Activated CD4-positive, alpha-beta T cell treated with anti-CD3 and anti-CD28 coated beads, Interleukin-2, amount 50 U/mL, for 24 hours (primary cell): ENCODE measurements at places on chromosomes 4 and X.

DNA sequence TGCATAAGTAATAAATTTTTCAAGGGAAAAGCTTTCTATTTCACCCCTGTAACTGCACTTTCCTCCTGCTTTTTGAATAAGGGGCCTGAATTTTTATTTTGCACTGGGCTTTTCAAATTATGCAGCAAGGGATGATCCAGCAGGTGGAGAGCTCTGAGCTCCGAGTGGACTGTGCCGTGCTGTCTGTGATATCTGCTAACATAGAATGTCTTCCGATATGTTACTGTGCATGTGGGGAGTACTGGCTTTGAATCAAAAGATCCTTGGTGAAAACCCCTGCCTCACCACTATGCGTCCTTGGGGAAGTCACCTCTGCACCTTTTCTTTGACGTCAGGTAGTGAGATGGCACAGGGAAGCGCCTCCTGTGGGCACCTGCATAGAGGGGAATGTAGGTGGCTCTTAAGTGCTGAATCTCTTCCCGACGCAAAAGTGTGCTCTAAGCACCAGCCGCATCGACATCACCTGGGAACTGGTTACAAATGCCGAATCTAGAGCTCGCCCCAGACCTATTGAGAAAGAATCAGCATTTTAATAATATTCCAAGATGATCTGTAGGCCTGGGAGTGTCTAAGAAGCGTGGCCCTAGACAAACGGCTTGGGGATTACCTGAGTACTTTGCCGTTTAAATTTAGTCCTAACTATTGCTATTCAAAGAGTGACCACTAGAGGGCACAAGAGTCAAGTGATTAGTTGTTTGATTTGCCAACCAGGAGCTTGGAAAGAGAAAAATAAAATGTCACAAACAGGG is 19.2 kb upstream of the WFS1 start:
- no peak for DNase-seq

DNA sequence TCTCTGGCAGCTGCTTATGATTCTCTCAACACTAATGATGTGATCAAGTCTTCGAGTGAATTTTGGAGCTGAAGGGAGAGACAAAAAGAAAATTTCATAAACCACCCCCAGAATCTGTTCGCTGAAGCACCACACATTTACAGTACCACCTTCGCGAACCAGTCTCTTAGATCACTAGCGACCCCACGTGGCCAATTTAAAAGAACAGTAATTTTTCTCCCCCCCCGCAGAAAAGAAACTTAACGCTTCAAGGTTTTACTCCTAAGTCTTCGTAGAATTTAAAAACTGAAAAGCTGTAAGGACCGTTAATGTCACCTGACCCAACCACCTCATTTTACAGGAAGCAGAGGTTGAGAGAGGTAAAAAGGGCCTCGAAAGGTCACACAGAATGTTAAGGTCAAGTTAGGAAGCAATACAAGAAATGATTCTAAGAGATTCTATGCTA is 187.5 kb downstream of the QDPR start:
- peak; percentile 42 for DNase-seq

DNA sequence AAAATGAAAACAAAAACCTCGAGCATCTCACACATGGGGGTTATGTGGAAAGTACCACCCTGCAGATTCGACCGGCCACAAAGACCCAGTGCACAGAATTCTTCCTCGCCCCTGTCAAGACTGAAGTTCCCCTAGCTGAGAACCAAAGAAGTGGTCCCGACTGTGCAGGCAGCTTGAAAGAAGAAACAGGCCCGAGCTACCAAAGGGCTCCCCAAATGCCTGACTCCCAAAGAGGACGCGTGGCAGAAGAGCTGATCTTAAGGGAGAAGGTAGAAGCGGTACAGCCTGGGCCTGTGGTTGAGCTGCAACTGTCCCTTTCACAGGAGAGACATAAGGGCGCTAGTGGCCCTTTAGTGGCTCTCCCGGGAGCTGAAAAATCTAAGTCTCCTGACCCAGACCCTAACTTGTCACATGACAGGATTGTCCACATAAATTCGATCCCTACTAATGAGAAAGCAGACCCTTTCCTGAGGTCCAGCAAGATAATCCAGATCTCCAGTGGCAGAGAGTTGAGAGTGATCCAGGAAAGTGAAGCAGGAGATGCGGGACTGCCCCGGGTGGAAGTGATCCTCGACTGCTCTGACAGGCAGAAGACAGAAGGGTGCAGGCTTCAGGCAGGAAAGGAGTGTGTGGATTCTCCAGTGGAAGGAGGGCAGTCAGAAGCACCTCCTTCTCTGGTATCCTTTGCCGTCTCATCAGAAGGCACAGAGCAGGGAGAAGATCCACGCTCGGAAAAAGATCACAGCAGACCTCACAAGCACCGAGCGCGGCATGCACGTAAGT is 108.8 kb upstream of the MYOZ2 start:
- no peak for DNase-seq

DNA sequence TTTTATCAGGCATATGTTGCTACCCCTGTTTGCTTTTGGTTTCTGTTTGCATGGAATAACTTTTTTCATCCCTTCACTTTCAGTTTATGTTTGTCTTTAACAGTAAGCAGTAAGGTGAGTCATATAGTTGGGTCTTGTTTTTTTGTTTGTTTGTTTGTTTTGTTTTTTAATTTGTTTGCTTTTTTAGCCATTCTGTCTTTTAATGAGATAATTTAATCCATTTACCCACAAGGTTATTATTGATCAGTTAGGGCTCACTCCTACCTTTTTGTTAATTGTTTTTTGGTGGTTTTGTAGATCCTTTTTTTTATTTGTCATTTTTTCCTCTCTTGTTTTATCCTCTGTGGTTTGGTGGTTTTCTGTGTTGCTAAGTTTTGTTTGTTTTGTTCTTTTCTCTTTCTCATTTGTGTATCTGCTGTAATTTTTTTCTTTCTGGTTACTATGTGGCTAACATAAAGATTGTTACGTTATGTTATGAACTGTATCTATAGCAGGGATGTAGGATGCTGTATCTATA is 379.5 kb upstream of the MAD2L1 start:
- DNase-seq, result no peak

- DNase-seq, result no peak
Measured at GRCh38 chr4:119745351-119745750, 116.7 kb upstream of the PDE5A start.

DNA sequence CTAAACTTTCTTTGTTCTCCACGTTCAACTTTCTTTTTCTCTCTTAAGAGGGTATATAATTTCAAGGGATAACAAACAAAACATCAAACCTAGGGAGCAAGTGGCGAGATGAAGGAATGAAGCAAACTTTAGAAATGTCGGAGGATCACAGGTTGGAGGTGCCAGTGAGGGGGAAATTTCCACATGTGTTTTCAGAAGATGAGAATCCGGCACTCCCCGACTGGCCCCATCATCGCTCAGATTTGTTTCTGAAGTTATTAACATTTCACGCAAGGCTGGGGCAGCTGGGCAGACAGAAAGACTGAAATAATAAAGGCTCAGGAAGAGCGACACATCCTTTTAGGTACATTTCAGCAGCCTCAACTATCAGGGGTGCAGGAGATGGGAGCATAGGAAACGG is 134.9 kb downstream of the SMIM20 start:
- no peak for DNase-seq

DNA sequence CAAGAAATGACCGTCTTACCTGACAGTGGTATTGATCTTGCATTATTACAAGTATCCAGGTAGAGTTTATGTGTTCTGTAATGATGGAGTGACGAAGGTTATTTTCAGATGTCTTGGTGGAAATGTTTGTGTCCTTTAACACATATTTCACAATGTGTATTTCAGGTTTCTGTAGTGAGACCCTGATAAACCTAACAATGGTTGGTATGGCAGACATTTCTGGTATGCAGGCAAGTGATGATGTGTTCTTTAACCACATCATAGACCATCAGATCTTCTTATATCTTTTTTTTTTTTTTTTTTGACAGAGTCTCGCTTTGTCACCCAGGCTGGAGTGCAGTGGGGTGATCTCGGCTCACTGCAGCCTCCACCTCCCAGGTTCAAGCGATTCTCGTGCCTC is 14.6 kb upstream of the ATXN3L start:
- DNase-seq, result no peak

DNA sequence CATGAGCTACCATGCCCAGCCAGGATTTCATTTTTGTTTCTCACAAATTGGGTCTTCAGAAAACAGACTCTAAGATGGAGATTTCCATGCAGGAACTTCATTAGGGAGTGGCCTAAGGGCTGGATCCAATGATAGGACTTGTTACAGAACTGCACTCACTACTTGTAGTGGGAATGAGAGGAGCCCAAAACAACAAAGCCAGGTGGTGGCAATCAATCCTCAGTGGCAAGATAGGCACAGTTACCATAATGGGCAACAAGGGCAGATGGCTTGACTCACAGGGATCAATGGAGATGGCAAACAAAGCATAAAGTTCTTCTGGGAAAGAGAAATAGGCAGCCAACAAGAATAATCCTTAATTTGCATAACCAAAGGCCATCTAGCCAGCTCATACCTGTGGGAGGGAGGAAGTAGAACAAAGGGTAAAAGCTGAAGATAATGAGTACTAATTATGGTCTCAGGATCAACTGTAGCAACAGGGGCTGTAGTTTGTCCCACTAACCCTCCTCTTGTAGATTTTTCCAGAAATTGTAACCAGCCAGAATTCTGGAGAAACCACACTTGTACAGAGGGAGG is 72.8 kb upstream of the MAPK10 start:
- DNase-seq, result no peak

DNA sequence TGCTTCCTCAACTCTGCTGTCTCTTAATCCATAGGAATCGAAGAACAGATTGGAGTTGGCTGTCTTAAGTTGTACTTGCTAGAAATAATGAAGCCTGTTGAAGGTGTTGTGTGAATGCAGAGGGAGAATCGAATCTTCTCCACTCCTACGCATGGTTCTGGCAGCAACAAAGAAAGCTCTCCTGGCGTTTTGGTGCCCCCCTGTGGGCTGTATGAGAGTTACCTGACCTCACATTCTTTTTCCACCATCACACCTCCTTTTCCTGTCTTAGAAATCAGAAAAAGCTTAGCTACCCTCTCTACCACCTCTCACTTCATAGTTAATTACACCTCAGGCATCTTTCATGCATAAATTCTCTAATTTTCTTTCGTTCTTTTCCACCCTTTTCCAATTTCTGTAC is 16.3 kb downstream of the KLF8 start:
- DNase-seq, result peak; percentile 32

- DNase-seq, result no peak
Measured at GRCh38 chr4:8910822-8911315, 39.2 kb upstream of the HMX1 start.

- no peak for DNase-seq
Measured at GRCh38 chr4:165737309-165737972, 135.6 kb upstream of the TLL1 start.

GRCh38 chr4:56640621-56641493 is 40.2 kb downstream of the HOPX start:
- DNase-seq, result no peak

- no peak for DNase-seq
Measured at GRCh38 chr4:6916587-6917460, 7.2 kb downstream of the TBC1D14 start.

DNA sequence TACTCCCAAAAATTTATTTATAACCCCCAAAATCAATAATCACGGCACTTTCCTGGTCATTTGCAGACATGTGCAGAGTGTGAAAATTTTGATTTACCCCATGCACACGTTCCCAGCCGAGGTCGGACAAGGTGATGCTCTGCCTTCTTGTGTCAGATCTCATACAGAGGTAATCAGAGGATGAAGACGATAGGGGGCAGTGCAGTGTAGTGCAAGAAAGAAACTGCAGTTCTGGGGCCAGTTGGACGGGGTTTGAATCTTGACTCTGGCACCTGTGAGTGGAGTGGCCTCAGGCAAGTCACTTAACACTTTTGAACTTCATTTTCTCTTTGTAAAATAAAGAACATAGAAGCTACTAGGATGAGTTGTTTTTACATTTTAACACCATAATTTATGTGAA is 88.4 kb downstream of the FRMPD3 start:
- DNase-seq, result no peak

DNA sequence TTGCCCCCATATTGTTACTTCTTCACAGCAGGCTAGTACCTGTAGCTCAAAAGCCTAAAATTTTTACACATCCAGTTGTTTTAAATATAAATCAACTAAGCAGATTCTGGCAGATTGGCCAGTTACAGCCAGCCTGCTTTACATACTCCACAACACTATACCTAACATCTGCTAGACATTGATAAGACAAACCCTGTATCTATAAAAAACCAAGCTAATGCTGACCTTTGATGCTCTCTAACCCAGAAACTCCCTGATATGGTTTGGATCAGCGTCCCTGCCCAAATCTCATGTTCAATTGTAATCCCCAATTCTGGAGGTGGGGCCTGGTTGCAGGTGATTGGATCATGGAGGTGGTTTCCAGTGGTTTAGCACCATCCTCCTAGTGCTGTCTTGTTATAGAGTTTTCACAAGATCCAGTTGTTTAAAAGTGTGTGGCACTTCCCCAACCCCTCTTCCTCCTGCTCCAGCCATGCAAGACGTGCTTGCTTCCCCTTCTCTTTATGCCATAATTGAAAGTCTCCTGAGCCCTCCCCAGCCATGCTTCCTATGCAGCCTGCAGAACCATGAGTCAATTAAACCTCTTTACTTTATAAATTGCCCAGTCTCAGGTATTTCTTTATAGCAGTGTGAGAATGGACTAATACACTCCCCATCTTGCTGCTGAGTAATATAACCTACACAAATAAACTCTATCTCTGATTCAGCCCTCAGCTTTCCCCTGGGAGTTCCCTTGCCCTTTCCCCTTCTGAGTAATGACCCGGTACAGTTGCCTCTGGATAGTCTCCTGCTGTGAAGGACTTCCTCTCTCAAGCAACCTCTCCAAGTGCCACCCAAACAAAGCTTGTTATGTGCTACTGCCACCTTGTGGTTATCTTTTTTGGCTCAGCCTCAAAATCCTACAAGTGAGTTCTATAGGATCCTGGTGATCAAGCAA is 39.6 kb downstream of the ZCCHC13 start:
- peak; percentile 1 for DNase-seq

DNA sequence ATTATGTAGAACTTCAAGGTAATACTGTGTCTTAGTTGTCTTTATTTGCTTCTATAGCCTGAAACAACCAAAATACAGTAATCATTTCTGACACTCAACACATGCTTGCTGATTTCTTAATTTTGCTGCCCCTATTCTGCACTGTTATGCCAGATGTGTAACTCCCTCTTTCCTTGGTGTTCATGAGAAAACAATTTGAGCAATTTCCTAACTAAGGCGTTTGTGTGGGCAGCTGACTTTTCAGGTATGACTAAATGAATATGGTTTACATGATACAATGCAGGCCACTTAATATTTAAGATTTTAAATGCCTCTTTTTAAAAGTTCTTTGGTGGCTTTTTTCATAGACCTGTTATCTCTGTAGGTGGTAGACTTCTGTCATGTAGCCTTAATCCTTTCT is 46.1 kb upstream of the CENPE start:
- DNase-seq, result no peak

DNA sequence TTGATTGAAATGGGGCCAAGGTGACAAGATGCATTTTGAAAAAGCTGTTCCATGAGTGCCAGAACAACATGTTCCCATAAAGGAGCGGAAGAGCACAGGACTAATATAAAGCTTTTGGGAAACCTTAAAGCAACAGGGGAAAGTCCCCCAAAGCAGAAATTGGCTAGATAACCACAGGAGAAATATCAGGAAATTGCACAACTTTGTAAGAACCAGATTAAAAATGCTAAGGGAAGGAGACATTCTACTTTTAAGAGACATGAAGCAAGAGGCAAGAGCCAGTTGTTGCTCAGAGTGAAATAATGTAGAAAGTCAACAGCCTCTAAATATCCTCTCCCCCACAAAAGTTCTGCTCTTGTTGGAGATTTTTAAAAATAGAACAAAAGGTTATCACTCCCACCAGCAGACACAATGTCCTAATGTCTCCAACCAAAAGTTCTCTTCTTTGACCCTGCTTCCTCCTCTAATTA is 85.2 kb upstream of the LNX1 start:
- no peak for DNase-seq

- no peak for DNase-seq
Measured at GRCh38 chr4:115219315-115219860, 106.0 kb upstream of the NDST4 start.

GRCh38 chr4:54066088-54066415 is 1.6 kb upstream of the CHIC2 start:
- DNase-seq, result no peak
